Umbilical cord (tissue), 2 donors: ENCODE measurements at places on chromosomes 1 and 21. TPM values are rescaled to one million over a fixed set of nuclear protein-coding genes. Genes with fewer than 3 reads are reported as not detected.

DNA sequence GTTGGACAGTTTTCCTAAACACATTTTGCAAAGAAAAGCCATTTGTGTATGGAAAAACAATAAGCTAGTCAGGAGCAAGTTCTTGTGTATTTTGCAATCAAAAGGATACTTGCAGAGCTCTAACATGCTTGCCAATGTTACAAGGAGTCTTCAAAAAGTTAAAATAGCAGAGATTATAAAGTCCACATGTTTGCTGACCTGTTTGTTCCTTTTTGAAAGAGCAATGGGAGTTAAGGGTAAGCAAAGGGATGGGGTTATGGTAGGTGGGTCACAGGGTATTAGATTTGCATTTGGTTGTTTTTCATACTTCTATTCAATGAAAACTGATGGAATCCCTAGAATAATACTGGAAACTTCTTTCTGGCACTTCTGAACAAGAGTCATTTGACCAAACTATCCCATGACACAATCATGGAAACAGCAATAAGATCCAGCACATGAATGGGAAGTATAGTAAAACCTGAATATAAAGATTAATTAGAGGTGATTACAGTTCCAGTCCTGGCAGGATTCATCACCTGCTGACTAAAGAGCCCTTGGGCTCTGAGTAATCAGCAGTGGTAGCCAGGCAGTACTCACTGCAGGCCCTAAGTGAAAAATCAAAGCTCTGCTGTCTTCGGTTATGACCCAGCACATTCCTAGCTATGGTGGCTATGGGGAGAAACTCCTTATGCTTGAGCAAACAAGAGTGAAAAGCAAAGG lies 27.1 kb upstream of the ZC3H11B start:
- no peak for DNase-seq

DNA sequence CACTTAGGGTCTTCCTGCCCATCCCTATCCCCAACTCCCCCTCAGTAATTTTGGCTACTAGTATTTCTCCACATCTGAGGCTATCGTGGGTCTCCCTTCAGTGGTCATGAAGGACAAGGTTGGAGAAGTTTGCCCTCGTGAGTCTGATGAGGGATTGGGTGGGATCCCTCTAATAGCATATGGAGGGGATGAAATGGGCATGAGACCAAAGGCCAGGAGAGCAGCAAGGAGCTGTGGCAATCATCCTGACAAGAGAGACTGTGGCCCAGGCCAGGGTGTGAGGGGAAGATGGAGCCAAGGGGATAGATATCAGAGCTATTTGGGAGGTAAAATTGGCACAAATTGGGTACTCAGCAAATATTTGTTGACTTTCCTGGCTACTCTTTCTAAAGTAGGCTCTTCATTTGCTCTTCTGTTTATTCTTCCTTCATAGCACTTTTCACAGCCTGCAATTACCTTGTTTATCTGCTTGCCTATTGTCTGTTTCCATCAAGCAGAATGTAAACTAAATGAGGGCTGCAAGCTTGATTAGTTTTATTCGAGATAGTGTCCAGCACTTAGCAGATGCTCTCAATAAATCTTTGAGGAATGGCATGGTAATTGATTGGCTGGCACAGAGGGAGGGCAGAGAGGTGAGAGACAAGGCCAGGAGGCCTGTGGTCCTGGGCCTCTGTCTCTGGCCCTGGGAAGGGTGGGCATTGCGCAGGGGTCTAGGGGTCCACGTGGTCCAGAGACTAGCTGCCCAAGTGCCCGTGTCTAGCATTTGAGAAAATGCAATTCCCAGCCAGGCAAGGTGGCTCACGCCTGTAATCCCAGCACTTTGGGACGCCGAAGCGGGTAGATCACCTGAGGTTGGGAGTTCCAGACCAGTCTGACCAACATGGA lies 1.5 kb upstream of the PLK3 start:
- DNase-seq: no peak

DNA sequence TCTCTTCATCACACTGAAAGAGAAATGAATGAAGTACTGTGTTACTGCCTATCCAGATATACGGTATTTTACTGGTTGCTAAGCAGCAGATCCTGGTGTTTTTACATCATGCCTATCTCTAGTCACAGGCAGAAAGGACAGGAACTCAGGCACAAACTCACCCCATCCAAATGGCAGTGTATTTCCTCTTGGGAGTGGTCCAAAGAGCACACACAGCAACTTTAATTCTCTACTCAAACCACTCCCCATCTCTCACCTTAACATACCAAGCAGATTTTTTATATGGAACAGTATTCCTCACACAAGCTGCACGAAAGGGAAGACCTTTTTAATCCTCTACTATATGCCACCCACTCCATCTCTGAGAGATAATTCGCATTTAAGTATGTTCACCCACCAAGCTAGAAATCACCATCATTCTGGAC lies 27.3 kb downstream of the EIF4G3 start:
- DNase-seq: peak; percentile 85

Gene PEF1
- 57.3 TPM for total RNA-seq

Gene TMEM81
- total RNA-seq: not detected

Gene ALX3
- 0.48 TPM for total RNA-seq

Gene KLHDC8A
- total RNA-seq: not detected
